Activated CD4-positive, CD25-positive, alpha-beta regulatory T cell treated with anti-CD3 and anti-CD28 coated beads, Interleukin-2, amount 50 U/mL, for 16 hours (primary cell): ENCODE measurements at places on chromosomes 6 and 20.

GRCh38 chr20:22495172-22495571 is 89.2 kb downstream of the FOXA2 start:
- DNase-seq: no peak

DNA sequence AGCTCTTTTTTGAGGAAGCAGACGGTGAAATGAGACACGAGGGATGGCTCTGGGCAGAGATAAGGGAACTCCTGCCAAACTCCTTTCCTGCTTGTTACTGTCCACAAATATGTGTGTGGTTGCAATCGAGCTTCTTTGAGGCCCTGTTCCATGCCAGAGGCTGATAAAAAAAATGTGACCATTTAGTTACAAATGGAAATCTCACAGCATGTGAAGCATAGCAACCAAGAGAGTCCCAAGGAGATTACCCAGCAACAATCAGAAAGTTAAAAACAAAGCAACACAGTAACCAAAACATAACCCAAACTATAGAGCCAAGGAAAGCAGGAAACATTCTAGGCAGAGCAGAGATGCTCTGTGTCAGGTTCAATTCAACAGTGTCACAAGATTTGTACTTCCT is 35.4 kb upstream of the HMGN3 start:
- DNase-seq: no peak

DNA sequence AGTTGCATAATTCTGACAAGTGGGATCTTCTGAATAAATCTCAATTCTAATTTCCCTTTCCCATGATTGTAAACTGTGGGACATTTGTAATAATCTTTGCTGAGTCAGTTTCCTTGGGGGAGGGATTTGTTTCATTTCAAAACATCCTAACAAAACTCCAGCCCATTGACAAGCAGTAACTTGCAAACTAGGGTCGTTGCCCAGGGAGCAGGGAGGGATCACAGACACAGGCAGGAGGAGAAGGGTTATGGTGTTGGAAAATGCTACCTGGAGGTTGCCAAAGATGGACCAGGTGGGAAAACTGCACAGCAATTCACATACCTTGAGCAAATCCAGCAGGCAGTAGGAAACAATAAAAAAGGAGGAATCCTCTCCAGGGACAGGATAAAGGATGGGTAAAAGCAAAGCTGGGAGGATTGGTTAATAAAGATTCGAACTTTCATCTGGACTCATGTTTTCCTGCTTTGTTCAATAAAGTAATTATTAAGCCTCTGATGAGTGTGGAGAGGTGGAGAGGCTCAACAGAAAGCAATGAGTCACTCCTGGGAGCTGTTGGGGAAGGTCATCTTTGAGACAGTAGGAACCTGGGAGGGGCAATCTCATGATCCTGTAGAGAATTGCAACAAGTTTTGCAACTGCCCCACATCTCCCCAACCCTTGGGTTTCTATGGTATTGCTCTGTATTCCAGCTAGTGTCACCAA is 87.3 kb upstream of the AKIRIN2 start:
- no peak for DNase-seq

DNA sequence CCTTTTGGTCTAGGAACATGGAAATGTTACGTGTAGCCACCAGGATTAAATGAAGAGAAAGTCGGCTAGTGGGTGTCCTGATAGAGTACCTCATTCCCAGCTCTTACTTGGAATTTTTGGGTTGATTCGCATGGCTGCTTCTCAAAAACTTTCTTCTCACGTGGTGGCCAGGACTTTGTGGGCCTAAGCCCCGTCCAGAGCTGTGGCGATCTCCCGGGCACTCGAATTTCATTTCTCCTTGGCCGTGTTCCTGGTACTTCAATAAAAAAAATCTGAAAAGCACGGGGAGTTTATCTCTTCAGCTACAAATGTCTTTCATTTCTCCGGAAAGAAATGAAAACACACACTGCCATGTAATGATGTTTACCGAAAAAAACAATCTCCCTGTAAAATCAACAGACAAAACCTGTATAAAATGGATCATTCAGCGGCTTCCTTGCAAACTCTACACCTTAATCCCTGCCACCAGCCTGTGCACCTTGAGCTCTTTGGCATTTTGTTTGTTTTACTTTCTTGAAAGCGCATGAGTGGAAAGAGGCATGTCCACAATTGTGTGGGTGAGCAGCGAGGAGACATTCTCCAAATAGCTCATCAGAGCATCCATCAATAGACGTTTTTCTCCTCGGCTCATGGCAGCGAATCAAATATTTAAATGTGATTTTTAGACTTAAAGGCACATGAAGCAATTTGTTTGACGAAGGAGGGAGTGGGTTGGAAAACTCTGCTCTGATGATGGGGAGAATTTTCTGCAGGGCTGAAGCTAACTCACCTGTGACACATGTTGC is 173.1 kb downstream of the TFAP2C start:
- DNase-seq: no peak

GRCh38 chr20:42507874-42508273 is 681.8 kb downstream of the PTPRT start:
- no peak for DNase-seq

DNA sequence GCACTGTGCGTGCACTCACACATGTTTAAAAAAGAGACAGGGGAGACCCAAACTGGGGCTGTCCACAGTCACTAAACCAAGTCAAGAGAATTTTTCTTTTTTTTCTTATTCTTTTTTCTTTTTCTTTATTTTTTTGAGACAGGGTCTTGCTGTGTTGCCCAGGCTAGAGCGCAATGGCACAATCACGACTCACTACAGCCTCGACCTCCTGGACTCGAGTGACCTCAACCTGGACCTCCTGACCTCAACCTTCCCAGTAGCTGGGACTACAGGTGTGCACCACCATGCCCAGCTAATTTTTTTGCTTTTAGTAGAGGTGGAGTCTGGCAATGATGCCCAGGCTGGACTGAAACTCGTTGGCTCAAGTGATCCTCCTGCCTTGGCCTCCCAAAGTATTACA is 89.4 kb upstream of the NFATC2 start:
- no peak for DNase-seq

- no peak for DNase-seq
Observed at GRCh38 chr20:41138475-41139226, 1.3 kb downstream of the PLCG1 start.

DNA sequence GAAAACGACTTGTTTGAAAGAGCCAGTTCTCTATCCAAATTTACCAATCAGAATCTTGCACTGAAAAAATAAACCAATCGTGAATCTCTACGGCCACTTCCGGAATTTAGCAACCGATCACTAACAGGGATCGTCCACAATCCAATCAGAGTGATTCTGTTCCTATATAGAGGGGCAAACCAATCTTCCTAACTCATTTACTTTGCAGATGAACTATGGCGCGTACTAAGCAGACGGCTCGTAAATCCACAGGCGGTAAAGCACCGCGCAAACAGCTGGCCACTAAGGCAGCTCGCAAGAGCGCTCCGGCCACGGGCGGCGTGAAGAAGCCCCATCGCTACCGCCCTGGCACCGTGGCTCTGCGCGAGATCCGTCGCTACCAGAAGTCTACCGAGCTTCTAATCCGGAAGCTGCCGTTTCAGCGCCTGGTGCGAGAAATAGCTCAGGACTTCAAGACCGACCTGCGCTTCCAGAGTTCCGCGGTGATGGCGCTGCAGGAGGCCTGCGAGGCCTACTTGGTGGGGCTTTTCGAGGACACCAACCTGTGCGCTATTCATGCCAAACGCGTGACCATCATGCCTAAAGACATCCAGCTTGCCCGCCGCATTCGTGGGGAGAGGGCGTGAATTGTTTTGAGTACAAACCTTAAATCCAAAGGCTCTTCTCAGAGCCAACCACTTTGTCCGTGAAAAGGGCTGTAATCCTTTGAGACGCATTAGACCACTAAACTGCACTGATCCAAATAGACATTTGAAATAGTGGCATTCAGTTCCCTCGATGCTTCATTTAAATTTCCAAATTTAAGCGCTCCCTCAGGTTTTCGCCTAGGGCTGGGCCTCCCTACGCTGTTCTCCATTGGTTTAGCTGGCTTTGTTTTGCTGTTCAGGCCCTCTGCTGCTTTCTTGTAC is 138.0 kb downstream of the HFE start:
- DNase-seq: no peak

- no peak for DNase-seq
Observed at GRCh38 chr6:130515306-130515705, 149.5 kb downstream of the TMEM200A start.

GRCh38 chr6:14644381-14644780 is 526.8 kb downstream of the CD83 start:
- no peak for DNase-seq

DNA sequence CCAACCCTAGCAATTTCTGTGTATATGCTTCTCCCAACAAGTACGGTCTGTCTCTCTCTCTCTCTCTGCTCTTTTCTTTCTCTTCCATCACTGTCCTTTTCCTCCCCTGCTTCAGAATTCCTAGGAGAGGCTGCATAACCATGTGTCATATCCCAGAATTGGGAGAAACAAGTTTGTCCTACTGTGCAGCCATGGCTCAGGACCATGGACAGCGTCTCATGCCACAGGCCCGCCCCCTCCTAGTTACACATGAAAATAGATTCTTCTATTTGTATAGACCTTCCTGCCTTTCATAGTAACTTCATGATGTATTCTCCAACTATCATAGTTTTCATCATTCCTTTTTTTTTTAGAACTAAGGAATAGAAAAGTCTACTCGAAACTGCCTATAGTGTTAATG is 98.0 kb downstream of the FNDC1 start:
- no peak for DNase-seq
